ENCODE measurements at places on chromosomes 1 and 21.

DNA sequence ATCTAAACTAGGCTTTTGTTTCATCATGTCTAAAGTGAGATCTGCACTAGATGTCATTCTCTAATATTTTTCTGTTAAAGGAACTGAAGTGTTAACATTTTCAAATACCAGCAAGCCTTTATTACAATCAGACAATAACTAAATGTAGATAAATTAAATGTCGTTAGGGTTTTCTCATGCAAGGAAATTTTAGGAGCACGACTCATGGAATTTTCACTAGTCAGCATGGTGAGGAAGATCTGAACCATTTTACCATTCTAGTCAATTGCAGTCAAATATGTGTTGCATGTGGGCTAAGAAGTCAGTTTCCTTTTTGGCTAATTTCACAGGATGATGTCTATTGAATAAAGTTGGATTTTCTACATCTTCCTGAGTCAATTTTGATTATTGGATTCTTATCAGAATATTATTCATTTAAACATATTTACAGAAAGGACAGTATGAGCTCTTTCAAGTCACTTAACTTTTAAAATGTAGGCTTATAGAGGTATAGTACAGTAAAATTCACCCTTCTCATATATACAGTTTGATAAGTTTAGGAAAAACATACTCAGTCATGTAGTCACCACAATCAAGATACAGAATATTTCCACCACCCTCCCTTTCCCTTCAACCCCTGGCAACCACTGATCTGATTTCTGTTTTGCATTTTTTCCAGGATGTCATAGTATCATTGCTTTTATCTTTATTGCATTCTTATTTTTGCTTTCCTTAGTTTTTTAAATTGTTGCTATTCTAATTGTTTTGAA, 9.2 kb downstream of the GCSAML start:
- DNase-seq: no peak

- no peak for DNase-seq
Measured at GRCh38 chr1:53280496-53280895, 42.2 kb upstream of the MAGOH start.

- peak; percentile 80 for DNase-seq
Measured at GRCh38 chr1:184866991-184867788, 107.1 kb downstream of the NIBAN1 start.

GRCh38 chr1:51487628-51488027, 31.4 kb downstream of the EPS15 start:
- no peak for DNase-seq

GRCh38 chr1:88398338-88398737, 285.7 kb upstream of the PKN2 start:
- DNase-seq: no peak

DNA sequence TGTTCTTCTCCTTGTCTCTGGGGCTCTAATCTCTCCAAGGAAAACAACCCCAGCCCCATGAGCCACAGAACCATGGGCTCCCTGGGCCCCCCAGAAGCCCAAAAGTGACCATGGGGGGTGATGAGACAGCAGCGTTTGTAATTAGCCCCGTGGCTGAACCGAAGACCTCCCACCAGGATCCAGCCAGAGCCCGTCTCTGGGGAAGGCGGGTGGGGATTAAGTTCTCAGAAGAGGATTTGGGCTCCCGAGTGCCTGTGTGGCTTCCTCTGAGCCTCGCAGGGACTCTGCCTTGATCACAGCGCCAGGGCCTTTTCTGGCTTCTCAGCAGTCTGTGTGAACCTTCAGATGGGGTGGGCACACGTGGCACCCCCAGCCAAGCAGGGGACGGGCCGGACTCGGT, 77.0 kb downstream of the ALPL start:
- no peak for DNase-seq

DNA sequence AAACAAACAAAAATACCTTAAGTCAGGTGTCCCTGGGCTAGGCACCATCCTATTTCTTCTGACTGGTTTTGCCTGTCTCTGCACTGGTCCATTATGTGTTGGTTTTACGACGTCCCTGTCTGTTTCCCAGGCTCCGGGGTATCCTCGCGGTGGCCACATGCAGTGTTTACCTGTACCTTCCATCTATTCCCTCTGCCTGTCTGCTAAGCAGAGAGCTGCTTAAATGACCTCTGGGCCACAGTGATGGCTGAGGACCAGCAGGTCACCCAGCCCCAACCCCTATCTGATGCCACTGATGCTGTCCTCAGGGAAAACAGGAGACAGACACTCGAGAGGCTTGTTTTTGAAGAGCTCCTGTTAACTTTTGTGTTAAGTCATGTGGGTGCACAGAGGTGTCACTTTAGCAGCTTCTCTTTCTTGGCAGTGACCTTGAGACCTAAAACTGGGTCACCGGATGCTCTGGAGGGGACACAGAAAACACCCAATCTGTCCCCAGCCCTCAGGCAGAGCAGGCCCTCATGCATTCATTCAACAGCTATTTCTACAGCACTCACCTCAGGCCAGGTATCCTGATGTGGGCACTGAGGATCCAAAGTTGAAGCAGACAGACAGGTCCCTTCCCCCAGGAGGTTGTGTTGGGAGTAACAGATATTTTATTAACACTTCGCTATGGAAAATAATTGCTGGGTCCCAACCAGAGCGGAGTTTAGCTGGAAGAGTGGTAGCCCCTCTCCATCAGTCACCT, 4.4 kb upstream of the EFHD2 start:
- no peak for DNase-seq

DNA sequence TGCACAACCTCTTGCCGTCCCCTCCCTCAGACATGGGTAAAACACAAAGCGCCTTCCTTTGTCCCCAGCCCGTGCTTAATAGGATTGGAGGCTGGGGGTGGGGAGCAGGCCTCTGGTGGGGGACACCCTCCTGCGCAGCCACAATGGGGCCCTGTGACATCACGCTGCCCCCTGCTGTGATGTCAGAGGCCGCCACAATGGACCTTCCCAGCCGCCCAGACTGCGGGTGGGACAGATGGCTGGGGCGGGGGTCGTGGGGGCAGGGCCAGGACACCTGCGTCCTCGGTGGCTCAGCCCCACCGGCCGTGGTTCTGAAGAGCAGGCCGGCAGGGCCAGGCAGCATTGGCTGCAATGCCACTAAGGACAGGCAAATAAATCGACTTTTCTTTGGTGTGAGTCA, 39.9 kb downstream of the EPHA2 start:
- no peak for DNase-seq

DNA sequence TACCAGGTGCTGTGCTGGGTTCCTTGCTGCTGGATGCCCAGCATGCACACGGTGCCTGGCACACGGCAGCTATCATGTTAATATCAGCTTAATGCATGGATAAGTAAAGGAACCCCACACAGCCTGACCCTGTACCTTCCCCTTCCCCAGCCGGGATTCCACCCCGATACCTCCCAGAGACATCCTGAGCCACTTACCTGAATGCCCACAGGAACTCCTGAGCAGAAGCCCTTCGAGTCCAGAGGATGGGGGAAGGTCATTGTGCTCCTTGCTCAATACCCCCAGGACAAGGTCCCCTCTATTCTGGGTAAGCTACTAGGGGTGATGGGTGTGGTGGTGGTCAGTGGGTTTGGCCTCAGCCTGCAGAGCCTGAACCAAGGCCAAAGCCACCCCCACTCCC, 1.4 kb downstream of the FAM131C start:
- no peak for DNase-seq
